ENCODE measurements at places on chromosomes 1 and 21.
A peak's percentile ranks its signal among the peaks of the same experiment; 100 is the strongest.

- no peak for DNase-seq
Measured at GRCh38 chr1:212413902-212414327, 771 bp downstream of the PACC1 start.

GRCh38 chr1:1117469-1117831, 1.6 kb upstream of the C1orf159 start:
- no peak for DNase-seq

GRCh38 chr1:162372159-162373071, 4.2 kb downstream of the SPATA46 start:
- no peak for DNase-seq

GRCh38 chr1:222370913-222371675, 176.8 kb downstream of the HHIPL2 start:
- no peak for DNase-seq

- peak; percentile 94 for DNase-seq
Measured at GRCh38 chr1:231512147-231512698, 16.2 kb upstream of the TSNAX start.

- DNase-seq = no peak
Measured at GRCh38 chr21:15875286-15875685, 145.5 kb downstream of the USP25 start.
